ENCODE measurements at places on chromosomes 3 and 15. TPM values are rescaled to one million over a fixed set of nuclear protein-coding genes. Genes with fewer than 3 reads are reported as not detected.

TUSC7 gene
- polyA plus RNA-seq, result not detected

ROPN1B gene
- 0.28 TPM for polyA plus RNA-seq

SLC51A gene
- 10.6 TPM for polyA plus RNA-seq

HCN4 gene
- polyA plus RNA-seq, result under 0.01 TPM

CSPG5 gene
- 0.33 TPM for polyA plus RNA-seq
